Endodermal cell (in vitro differentiated cells): ENCODE measurements at places on chromosomes 2 and 18. TPM values are rescaled to one million over a fixed set of nuclear protein-coding genes. Genes with fewer than 3 reads are reported as not detected.

- DNase-seq = peak; percentile 85
- H3K36me3 ChIP-seq = no peaks in the 10 kb centered on the region
- no peaks in the 10 kb centered on the region for H3K27me3 ChIP-seq
- no peaks in the 10 kb centered on the region for H3K4me1 ChIP-seq
- no peak overlapping the region for H3K27ac ChIP-seq
- no peak overlapping the region for H3K4me3 ChIP-seq
Measured at GRCh38 chr2:100422320-100423055, 5.0 kb upstream of the CHST10 start.

DNA sequence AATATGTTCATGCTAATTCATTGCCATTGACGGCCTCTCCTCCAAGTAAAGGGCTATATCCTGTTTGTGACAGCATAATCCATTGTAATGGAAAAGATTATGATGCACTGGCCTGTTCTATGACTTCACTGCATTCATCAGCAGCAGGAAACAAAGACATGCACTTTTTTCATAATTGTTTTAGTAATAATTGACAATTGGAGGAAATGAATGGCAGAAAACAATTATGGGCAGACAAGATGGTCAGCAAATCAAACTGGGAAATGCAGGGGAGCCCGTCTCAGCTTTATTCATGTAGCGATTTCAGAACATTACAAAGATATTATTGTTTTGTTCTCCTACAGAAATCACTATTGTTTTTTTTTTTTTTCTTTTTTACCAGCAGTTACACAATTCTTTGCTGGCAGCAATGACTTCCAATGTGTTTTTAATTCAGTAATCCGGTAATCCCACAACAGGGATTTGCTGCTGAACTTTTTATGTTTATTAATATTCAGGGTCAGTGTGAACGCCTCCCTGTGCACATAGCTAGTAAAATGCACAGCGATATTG is 33.8 kb upstream of the RASGRP3 start:
- no peak overlapping the region for H3K4me3 ChIP-seq
- H3K27ac ChIP-seq = no peak overlapping the region
- H3K4me1 ChIP-seq = no peaks in the 10 kb centered on the region
- H3K27me3 ChIP-seq = no peaks in the 10 kb centered on the region

- no peaks in the 10 kb centered on the region for H3K27me3 ChIP-seq
- H3K4me3 ChIP-seq = no peak overlapping the region
- no peak for DNase-seq
Measured at GRCh38 chr18:42328931-42329330, 373.9 kb downstream of the PIK3C3 start.

DNA sequence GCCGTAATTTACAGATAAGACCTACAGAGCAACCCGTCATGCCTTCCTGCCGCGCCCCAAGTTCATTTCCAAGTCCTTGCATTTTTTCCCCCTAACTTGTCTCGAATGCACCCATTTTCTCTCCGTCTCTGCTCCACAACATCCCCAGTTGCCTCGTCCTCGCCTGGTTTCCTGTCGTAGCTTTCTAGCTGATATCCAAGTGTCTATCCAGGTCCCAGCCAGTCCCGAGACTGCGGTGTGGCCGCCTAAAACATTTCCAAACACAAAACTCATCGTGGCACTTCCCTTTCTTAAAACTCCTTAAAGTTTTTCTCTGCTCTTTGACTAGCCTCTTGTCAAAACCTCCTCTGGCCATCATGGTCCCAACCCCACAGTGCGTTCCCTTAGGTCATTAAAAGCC is 1.2 kb upstream of the BARD1 start:
- no peak overlapping the region for H3K27ac ChIP-seq
- peaks cover 14% of the 10 kb centered on the region for H3K4me1 ChIP-seq
- no peaks in the 10 kb centered on the region for H3K27me3 ChIP-seq
- peak overlapping the region; percentile 87 for H3K4me3 ChIP-seq

- DNase-seq = peak; percentile 6
- no peaks in the 10 kb centered on the region for H3K4me1 ChIP-seq
- H3K4me3 ChIP-seq = no peak overlapping the region
- H3K36me3 ChIP-seq = no peaks in the 10 kb centered on the region
- peaks cover 6% of the 10 kb centered on the region for H3K27me3 ChIP-seq
- H3K27ac ChIP-seq = no peak overlapping the region
Measured at GRCh38 chr2:133976659-133977058, 277.2 kb upstream of the MGAT5 start.

DNA sequence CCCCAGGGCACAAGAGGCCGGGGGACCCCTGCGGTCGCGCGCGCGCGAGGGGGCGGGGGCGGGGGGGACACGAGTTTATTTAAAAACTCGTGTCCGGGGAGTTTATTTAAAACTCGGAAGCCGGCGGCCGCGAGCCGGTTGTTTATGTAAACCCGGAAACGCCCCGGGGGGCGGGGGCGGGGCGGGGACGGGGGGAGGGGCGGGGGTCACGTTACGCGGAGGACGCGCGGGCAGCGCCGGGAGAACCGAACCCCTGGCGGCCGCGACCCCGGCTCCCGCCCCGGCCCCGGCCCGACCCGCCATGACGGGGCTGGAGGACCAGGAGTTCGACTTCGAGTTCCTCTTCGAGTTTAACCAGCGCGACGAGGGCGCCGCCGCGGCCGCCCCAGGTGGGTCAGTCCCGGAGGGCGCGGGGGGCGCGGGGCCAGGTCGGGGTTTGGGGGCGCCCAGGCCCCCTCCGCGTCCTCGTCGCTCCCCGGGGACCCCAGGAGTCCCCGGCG is 4.4 kb downstream of the NFATC1 start:
- peak overlapping the region; percentile 74 for H3K4me3 ChIP-seq
- peaks cover 32% of the 10 kb centered on the region for H3K27me3 ChIP-seq
- peak; percentile 86 for DNase-seq
- no peak overlapping the region for H3K27ac ChIP-seq

DNA sequence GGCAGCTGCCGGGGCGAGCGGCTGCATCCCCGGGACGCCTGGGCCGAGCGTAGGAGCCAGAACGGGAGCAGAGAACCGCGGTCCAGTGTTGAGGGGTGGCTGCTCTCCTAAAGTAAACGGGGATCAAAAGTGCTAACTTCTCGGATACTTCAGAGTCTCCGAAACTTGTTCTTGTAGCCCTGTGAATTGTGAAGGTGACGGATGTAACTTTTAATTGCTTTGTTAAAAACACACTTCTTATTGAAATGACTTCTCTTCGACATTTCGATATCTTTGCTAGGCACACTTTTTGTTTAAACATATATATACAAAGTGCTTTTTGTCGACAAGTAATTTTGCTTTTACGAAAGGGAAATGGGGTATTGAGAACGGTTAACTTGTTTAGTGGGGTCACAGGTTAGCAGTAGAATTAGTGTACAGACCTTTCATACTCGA is 540 bp downstream of the ATP9B start:
- H3K4me1 ChIP-seq = no peaks in the 10 kb centered on the region
- H3K27me3 ChIP-seq = peaks cover 5% of the 10 kb centered on the region
- H3K4me3 ChIP-seq = peak overlapping the region; percentile 93
- DNase-seq = no peak
- H3K27ac ChIP-seq = peak overlapping the region; percentile 89
- H3K36me3 ChIP-seq = no peaks in the 10 kb centered on the region

- H3K36me3 ChIP-seq = no peaks in the 10 kb centered on the region
- H3K4me1 ChIP-seq = no peaks in the 10 kb centered on the region
- no peak overlapping the region for H3K4me3 ChIP-seq
- no peak overlapping the region for H3K27ac ChIP-seq
Measured at GRCh38 chr2:14616342-14616741, 16.2 kb upstream of the LRATD1 start.

GRCh38 chr2:166516712-166517303 is 22.8 kb upstream of the SCN7A start:
- H3K36me3 ChIP-seq = no peaks in the 10 kb centered on the region
- H3K27ac ChIP-seq = no peak overlapping the region
- no peaks in the 10 kb centered on the region for H3K4me1 ChIP-seq
- DNase-seq = peak; percentile 68
- H3K27me3 ChIP-seq = no peaks in the 10 kb centered on the region

The LYG1 gene
- total RNA-seq = 0.32 and 0.55 TPM in 2 replicates

The MAP3K19 gene
- not detected in 3 replicates for total RNA-seq

The RSAD2 gene
- 0.47 and 0.75 TPM in 2 replicates for total RNA-seq
